ENCODE measurements at places on chromosomes 5 and 9.

GRCh38 chr5:109580225-109580624, 109.5 kb upstream of the MAN2A1 start:
- no peak for DNase-seq

DNA sequence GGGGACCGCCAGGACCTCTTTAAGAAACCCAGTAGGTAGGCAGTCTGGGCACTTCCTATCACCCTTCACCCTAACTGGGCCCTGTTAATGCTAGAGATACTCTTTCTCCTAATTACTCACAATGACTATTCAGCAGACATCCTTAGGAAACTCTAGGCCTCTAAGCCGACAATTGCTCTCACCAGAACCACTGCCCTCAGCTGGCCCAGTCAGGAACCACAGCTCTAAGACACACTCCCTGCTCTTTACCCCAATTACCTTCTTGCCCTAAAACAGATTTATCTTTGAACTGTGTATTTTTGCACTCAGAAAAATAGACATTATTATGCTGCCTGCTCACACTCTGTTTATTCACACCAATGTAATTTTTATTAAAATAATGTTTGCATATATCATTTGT, 432.6 kb upstream of the SLC30A5 start:
- no peak for DNase-seq

DNA sequence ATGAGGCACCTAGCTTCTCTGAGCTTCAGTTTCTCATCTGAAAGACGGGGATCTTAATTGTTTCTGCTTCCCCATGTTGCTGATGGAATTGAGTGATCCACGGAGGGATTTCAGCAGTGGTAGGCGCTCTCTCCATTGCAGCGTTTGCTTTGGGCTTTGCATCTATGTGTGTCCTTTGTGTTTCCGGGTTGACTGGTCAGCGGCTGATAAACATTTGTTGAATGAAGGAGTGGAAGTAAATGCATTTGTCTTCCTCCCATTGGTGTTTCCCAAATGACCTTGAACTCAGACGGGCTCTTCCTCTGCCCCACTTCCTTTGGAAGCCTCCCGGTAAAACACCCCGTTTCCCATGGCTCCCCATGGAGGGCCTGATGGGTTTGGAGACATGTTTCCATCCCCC, 117.2 kb downstream of the GAPVD1 start:
- no peak for DNase-seq

- DNase-seq = no peak
Observed at GRCh38 chr9:114410910-114411309, 23.1 kb upstream of the AKNA start.

GRCh38 chr9:119429302-119429701, 60.1 kb upstream of the BRINP1 start:
- no peak for DNase-seq

DNA sequence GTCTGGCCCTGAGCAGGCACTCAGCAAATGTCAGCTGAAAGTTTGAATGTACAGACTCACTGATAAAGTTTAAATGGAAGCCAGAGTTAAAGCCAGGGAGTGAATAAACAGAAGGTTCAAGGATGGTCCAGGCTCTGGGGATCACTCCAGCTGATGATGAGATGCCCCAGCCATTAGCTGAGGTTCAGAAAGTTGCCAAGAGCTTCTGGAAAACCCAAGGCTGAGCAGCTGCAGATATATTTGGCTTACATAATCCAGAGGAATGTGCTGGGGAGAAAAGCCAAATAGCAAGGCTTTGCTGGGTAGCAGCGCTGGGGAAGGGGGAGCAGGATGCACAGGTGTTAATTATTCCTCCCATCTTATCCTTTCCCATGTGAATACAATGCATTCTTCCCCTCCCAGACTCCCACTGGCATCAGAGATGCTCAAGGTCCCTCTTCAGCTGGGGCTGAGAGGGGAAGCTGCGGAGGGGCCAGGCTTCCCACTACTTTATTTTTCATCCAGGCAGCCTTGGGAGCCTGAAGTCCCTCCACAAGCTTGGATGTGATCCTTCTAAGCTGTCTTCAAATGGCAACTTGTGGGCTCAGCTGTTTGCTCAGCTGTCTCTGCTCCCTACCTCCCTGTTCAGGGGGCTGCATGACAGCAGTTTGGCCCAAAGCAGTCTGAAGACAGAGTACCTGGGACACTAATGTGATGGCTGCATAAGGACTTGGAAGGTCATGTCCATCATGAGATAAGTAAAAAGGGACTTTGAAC, 341.2 kb downstream of the TRIM32 start:
- no peak for DNase-seq

DNA sequence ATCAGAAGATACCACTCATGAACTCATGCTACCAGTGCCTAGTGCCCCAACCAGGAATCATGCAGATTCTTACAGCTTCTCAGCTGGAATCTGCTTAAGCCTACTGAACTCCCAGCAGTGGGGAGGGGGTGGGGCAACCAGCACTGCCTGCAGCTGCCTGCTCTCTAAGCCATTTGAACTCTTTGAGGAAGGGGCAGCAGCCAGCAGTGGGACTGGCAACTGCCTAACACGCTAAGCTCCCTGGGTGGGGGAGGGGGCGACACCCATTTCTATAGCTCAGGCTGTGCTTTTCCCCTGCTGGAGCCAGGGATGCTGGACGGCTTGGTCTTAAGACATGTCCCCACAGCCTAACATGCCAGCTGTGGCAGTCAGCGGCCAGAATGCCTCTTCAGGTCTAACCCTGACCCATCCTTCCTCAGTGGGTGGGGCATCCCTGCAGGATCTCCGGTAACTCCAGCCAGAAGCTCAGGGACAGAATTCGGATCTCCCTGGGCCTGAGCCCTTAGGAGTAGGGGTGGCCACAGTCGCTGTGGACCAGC, 889.7 kb downstream of the CDH9 start:
- DNase-seq = no peak

DNA sequence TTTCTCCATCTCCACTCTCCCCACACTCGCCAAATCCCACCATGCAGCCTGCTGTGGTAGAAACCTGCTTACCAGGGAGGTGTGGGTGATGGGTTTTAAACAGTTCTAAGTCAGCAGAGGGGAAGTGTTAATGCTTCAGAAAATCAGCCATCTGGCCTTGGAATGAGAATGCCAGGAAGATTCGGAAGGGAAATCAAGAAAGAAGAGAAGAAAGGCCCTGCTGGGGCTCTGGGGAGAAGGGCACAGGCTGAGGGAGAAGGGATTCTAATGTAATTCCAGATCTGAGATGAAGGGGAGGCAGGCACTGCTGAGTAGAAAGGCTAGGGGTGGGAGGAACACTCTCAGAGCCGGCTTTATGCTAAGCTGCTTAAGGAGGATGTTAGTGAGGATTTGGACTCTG, 434.7 kb upstream of the DMAC1 start:
- DNase-seq = no peak

GRCh38 chr5:102498271-102499034, at the start of gene SLCO6A1:
TSS of gene SLCO6A1 (minus strand) at chr5:102499001. CDS start at chr5:102498844, 157 bp downstream.
- DNase-seq = no peak

DNA sequence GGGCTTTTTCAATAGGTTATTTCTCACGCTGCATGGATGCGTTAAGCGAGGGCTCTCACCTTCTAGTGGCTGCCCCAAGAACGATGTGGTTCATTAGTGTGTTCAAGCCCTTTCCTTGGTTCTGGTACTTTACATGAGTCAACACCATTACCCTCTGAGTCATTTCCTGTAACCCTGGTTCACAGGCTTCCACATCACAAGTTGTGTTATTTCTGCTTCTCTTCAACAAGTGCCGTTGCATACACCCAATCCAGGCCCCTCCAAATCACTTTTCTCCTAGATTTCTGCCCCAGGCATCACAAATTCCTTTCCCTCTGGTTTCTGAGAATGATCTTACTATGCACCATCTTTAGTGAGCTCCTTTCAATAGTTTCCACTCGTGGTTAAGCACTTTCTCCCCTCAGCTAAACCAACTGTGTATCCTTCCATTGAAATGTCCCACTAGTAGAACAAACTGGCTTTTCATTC, 69.5 kb upstream of the RAD23B start:
- DNase-seq = no peak

DNA sequence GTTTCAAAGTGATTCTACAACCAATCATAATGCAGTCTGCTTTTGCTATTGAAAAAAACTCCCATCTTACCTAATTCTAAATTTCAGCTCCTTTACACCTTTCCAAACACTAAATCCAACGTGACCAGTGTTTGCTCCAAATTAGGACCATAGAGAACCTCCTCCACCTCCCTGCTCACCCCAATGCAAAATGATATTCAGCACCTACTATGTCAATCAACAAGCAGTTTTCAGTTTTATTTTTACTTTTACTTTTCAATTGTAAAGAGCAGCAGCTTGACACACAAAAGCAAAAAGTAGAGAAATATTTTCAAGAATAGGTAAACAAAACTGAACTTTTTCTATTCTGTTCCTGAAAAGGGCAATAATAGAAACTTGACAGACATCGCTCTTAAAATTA, 3.4 kb downstream of the FAM13B start:
- no peak for DNase-seq

DNA sequence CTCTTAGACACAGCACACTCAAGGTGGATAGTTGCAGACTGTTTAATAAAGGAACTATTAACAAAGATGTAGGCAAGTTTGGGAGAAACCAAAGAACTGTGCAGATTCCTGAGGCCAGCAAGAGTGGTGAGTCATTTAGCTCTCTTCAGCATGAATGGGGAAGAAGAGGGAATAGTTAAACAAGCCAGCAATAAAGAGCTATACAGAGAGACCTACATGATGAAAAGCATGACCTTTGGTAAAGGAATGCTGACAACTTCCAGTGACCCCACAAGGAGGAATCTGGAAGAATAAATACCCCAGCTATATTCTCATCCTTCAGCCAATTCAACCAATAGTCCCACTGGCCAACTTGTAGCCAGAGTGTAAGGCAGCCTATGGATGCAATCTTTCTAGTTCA, 706.0 kb upstream of the GRAMD2B start:
- no peak for DNase-seq

- DNase-seq = no peak
Observed at GRCh38 chr5:88355490-88356050, 86.9 kb upstream of the TMEM161B start.

Data from ureter (tissue), 1 donor.